ENCODE measurements at places on chromosomes 2 and 18. TPM values are rescaled to one million over a fixed set of nuclear protein-coding genes. Genes with fewer than 3 reads are reported as not detected.

Gene ACMSD
- total RNA-seq, result not detected

Gene UPP2
- not detected for total RNA-seq

Gene POTEF
- not detected for total RNA-seq

Gene TUBA3E
- total RNA-seq, result not detected

GRCh38 chr2:74747411-74748080 is 86.4 kb upstream of the HK2 start:
- no peak overlapping the region for H3K4me3 ChIP-seq
- no peak overlapping the region for H3K27ac ChIP-seq
- no peaks in the 10 kb centered on the region for H3K27me3 ChIP-seq
- DNase-seq, result peak; percentile 91
- peaks cover 6% of the 10 kb centered on the region for H3K36me3 ChIP-seq
- H3K4me1 ChIP-seq, result peaks cover 22% of the 10 kb centered on the region

GRCh38 chr2:198314559-198315153 is 510.3 kb downstream of the PLCL1 start:
- no peak overlapping the region for H3K4me3 ChIP-seq
- H3K27ac ChIP-seq, result no peak overlapping the region
- H3K36me3 ChIP-seq, result no peaks in the 10 kb centered on the region
- H3K27me3 ChIP-seq, result peaks cover 85% of the 10 kb centered on the region

DNA sequence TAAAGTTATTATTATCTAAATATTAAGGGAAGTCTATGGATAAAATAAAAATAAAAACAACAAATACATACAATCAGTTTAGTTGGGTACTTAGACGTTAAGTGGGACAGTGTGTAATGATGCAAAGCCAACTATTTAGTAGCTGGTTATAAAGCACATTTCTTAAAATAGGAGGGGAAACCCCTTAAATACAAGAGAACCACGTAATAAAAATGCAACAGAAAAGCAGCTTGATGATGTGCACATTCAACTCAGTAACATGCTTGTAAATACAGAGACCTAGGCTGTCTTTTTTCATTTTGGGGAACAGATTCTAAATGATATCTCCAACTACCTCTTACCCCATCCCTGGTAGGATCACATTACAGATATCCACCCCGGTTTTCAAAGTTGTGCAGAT is 134.3 kb upstream of the AQP4 start:
- no peaks in the 10 kb centered on the region for H3K36me3 ChIP-seq
- no peak overlapping the region for H3K27ac ChIP-seq
- H3K4me1 ChIP-seq, result no peaks in the 10 kb centered on the region
- H3K27me3 ChIP-seq, result no peaks in the 10 kb centered on the region

GRCh38 chr2:183892315-183892941 is 705.9 kb upstream of the ZNF804A start:
- H3K27me3 ChIP-seq, result no peaks in the 10 kb centered on the region
- no peak for DNase-seq
- H3K4me1 ChIP-seq, result no peaks in the 10 kb centered on the region
- no peak overlapping the region for H3K27ac ChIP-seq

Data from MCF 10A (cell line).